ENCODE measurements at places on chromosomes 1 and 21.

- no peak for DNase-seq
Measured at GRCh38 chr1:51833700-51834099, 44.8 kb downstream of the NRDC start.

DNA sequence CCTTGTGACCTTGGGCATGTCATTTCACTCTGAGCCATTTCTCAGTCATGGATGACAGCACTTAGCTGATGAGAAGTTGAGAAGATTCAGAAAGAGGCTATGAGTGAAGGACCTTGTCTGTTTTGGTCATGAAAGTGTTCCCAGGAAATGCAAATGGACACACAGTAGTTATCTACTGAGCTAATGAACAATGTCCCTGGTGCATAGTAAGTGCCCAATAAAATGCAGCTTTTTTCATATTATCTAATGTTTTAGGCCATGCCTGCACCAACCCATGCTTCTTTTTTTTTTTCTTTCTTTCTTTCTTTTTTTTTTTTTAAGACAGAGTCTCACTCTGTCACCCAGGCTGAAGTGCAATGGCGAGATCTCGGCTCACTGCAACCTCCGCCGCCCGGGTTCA, 44.4 kb upstream of the EPB41 start:
- no peak for DNase-seq

GRCh38 chr1:33429856-33430691, 821 bp downstream of the PHC2 start:
- no peak for DNase-seq

DNA sequence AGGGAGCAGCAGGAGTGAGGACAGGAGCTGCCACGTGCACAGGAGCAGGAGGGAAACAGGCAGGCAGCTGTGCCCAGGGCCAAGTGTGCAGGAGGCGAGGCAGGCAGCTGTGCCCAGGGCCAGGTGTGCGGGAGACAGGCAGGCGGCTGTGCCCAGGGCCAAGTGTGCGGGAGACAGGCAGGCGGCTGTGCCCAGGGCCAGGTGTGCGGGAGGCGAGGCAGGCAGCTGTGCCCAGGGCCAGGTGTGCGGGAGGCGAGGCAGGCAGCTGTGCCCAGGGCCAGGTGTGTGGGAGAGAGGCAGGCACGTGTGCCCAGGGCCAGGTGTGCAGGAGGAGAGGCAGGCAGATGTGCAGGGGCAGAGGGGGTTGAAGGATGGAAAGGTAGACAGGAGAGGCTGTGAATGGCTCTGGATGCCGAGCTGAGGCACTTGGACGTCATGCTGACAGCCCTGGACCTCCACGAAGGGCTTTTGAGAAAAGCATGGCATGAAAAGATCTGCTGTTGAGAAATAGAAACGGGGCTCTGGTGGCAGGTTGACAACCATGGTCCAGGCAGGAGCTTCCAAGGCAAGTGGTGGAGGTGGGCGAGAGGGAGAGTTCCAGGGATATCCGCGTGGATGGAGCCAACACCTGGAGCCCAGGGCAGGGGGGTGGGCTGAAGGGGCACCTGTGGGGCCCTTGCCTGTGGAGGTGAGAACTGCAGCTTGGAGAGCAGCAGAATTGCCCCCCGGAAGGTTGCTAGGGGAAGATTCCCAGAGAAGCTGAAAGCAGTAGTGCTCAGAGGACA, 19.1 kb upstream of the NPHP4 start:
- DNase-seq: no peak
